ENCODE measurements at places on chromosomes 13 and 19. TPM values are rescaled to one million over a fixed set of nuclear protein-coding genes. Genes with fewer than 3 reads are reported as not detected.
A peak's percentile ranks its signal among the peaks of the same experiment; 100 is the strongest.

CGB7 gene
- 1.9 TPM for total RNA-seq

FFAR1 gene
- total RNA-seq, result 2.1 TPM

C1QTNF9B gene
- total RNA-seq, result not detected

SLC10A2 gene
- total RNA-seq, result 1.7 TPM

DBP gene
- 24.5 TPM for total RNA-seq

OR10H1 gene
- total RNA-seq, result not detected

- H3K4me1 ChIP-seq, result no peaks in the 10 kb centered on the region
- DNase-seq, result no peak
- H3K4me3 ChIP-seq, result no peak overlapping the region
- no peaks in the 10 kb centered on the region for H3K27me3 ChIP-seq
These were observed 352.0 kb upstream of the DACH1 start for GRCh38 chr13:72218966-72219365.

DNA sequence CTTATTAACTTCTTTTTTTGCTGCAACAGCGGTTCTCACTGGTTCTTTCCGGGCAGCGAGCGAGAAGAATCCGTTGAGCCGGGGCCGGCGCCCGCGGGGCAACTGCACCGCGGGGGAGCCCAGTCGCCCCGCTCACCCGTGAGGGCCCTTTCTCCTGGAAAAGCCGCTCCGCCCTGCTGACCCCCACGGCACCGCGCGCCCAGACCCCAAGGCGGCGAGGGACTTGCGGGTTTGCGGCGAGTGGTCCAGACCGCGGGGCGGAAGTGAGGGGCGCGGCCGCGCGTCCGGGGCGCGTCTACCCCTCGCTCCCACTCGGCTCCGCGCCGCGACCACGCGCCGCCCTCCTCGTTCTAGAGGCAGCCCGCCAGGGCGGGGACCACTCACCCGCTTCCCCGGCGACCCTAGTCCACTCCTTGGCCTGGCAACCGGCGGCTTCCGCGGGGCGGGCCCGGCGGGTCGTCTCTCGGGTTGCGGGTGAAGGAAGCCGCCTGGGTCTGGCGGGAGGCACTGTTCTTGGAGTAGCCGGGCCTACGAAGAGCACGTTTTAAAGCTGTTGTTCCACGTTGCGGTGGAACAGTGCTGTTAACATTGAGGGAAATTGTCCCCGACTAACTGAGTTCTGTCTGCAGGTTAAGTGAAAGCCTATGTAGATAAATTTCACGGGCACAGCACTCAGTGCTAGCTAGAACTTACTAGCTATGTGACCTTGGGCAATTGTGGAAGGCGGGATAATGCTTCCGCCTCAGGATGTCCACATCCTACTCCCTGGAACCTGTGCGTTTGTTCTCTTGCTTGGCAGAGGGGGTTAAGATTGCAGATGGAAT is at the start of gene NEK3:
Gene NEK3, minus strand, starts transcription at position 439 of the 824 bp plus-strand sequence. CDS start 3,406 bp downstream, outside the sequence.
- peak within 1 kb of the TSS; percentile 93 for H3K4me3 ChIP-seq
- peak; percentile 84 for DNase-seq
- peaks cover 45% of the 10 kb centered on the region for H3K4me1 ChIP-seq
- H3K27me3 ChIP-seq, result no peaks in the 10 kb centered on the region
- peak within 1 kb of the TSS; percentile 83 for H3K27ac ChIP-seq

DNA sequence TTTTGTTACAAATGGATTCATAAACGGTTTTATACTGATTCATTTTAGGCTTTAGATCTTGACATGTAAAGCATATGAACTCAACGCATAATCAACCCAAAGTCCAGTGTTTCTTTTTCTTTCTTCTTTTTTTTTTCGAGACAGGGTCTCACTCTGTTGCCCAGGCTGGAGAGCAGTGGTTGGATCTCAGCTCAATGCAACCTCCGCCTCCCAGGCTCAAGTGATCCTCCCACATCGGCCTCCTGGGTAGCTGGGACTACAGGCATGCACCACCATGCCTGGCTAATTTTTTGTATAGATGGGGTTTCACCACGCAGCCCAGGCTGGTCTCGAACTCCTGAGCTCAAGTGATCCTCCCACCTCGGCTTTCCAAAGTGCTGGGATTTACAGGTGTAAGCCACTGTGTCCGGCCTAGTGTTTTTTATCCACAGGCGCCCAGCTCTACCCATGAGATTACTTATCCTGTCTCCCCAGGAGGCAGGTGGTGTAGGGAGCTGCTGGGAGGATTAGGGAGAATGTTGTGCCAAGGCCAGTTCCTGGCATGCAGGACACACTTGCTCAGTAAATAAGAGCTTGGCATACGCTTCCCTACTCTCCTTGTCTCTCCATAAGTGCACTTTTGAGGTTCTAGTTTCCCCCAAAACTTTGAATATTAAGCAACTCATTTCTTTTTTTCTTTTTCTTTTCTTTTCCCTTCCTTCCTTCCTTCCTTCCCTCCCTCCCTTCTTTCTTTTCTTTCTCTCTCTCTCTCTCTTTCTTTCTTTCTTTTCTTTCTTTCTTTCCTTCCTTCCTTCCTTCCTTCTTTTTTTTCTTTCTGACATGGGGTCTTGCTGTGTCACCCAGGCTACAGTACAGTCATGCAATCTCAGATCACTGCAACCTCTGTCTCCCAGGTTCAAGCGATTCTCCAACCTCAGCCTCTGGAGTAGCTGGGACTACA is 4.8 kb upstream of the CEBPA start:
- no peak overlapping the region for H3K4me3 ChIP-seq
- H3K27me3 ChIP-seq, result peaks cover 26% of the 10 kb centered on the region
- H3K4me1 ChIP-seq, result peaks cover 13% of the 10 kb centered on the region
- H3K27ac ChIP-seq, result no peak overlapping the region
- DNase-seq, result peak; percentile 32

GRCh38 chr19:39397360-39398296 is 6.5 kb downstream of the MED29 start:
- peak overlapping the region; percentile 20 for H3K4me3 ChIP-seq
- H3K36me3 ChIP-seq, result peaks cover 3% of the 10 kb centered on the region
- peaks cover 33% of the 10 kb centered on the region for H3K4me1 ChIP-seq
- H3K27ac ChIP-seq, result peak overlapping the region; percentile 90
- peak; percentile 90 for DNase-seq
- no peaks in the 10 kb centered on the region for H3K27me3 ChIP-seq

GRCh38 chr13:113390874-113391497 is 27.1 kb upstream of the GRTP1 start:
- H3K36me3 ChIP-seq, result no peaks in the 10 kb centered on the region
- DNase-seq, result no peak
- peak overlapping the region; percentile 62 for H3K4me3 ChIP-seq

GRCh38 chr13:19068691-19069090 is 112.9 kb downstream of the TUBA3C start:
- H3K4me3 ChIP-seq, result no peak overlapping the region
- no peak for DNase-seq
- no peak overlapping the region for H3K27ac ChIP-seq
- H3K4me1 ChIP-seq, result no peaks in the 10 kb centered on the region
- no peaks in the 10 kb centered on the region for H3K27me3 ChIP-seq

DNA sequence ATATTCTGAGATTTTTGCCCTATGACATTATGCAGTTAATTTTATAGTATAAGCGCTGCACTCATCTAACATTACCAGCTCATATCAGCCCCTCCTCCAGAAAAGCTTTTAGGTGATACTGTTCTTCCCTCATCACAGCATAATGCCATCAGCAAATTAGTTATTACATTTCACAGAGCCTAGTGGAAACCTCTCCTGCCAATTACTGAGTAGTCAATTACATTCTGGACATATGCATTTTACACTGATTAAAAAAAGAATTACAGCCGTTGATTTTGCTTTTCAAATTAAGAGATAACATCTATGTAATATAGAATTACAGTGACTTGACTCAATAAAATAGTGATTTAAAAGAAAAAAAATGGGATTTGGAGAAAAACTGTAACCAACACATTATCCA is 542.1 kb downstream of the UQCRFS1 start:
- no peaks in the 10 kb centered on the region for H3K4me1 ChIP-seq
- H3K4me3 ChIP-seq, result no peak overlapping the region
- no peak for DNase-seq
- H3K27ac ChIP-seq, result no peak overlapping the region
- no peaks in the 10 kb centered on the region for H3K27me3 ChIP-seq
- no peaks in the 10 kb centered on the region for H3K36me3 ChIP-seq

GRCh38 chr13:106488076-106488475 is 47.4 kb downstream of the EFNB2 start:
- H3K27me3 ChIP-seq, result no peaks in the 10 kb centered on the region
- peaks cover 10% of the 10 kb centered on the region for H3K4me1 ChIP-seq
- H3K36me3 ChIP-seq, result peaks cover 27% of the 10 kb centered on the region
- no peak overlapping the region for H3K27ac ChIP-seq
- DNase-seq, result no peak

GRCh38 chr19:4669723-4670480 is at the start of gene MYDGF:
MYDGF (minus strand) TSS chr19:4670342; CDS start chr19:4670334, 8 bp downstream.
- H3K27me3 ChIP-seq, result no peaks in the 10 kb centered on the region
- peaks cover 8% of the 10 kb centered on the region for H3K4me1 ChIP-seq
- H3K36me3 ChIP-seq, result peaks cover 5% of the 10 kb centered on the region
- peak within 1 kb of the TSS; percentile 90 for H3K4me3 ChIP-seq
- DNase-seq, result peak; percentile 95
- peak within 1 kb of the TSS; percentile 71 for H3K27ac ChIP-seq

Measured in type B pancreatic cell (in vitro differentiated cells).